ENCODE measurements at places on chromosomes 6 and 20. TPM values are rescaled to one million over a fixed set of nuclear protein-coding genes. Genes with fewer than 3 reads are reported as not detected.

The KCNK17 gene
- total RNA-seq, result 1.3 TPM

The ECT2L gene
- total RNA-seq, result 1.1 TPM

The ZNF165 gene
- 1.1 TPM for total RNA-seq

The HLA-DQB1 gene
- total RNA-seq, result 1.8 TPM

The ENPP5 gene
- total RNA-seq, result 6.2 TPM

The DLL1 gene
- 11.2 TPM for total RNA-seq

The SLC17A1 gene
- not detected for total RNA-seq

The CAP2 gene
- total RNA-seq, result 59.9 TPM

The HLA-DQB2 gene
- total RNA-seq, result 1.3 TPM

The HSD17B8 gene
- total RNA-seq, result 31.4 TPM

DNA sequence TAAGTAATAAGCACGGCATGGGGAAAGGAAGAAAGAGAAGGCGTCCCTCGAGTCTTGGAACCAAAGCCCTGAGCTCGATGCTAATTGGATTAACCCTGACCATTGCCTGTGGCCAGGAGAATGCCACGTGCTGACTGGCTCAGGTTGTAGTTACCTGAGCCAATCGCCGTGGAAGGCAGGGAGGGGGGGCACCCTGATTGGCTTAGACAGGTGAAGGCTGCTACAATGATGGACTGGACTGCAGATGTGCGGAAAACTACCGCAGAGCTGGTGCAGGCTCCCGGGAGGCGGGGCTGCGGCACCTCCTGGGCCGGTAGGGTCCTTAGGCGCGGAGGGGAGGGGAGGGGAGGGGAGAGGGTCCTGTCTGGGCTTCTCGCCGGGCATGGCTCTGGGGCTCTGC is 121.3 kb downstream of the TFAP2C start:
- H3K4me3 ChIP-seq, result no peak overlapping the region
- no peaks in the 10 kb centered on the region for H3K36me3 ChIP-seq
- no peak overlapping the region for H3K27ac ChIP-seq
- DNase-seq, result no peak
- H3K27me3 ChIP-seq, result no peaks in the 10 kb centered on the region

DNA sequence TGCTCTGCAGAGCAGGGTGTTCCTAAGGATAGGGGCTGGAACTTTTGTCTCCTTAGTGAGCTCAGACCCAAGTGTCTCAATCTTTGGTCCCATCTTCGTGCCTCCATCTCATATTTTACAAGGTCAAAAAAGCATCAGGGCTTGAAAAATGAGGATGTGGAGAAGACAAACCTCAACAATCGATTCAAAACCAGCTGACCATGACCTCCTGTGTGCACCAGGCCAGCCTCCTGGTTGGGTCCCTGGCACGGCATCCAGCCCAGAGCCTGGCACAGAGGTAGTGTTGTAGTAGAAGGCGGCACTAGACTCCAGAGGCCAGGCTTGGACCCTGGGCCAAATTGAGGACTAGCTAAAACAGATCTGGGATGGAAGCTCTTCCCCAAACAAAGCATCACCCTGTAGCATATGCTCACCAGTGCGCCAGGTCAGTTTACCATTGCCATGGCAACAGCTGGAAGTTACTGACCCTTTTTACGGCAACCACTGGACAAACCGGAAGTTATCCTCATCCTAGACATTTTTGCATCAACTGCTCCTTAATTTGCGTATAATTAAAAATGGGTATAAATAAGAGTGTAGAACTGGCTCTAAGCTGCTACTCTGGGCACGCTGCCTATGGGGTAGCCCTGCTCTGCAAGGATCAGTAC is 69.3 kb upstream of the BLCAP start:
- DNase-seq, result no peak
- no peak overlapping the region for H3K27ac ChIP-seq
- H3K4me3 ChIP-seq, result no peak overlapping the region
- peaks cover 4% of the 10 kb centered on the region for H3K27me3 ChIP-seq
- H3K4me1 ChIP-seq, result no peaks in the 10 kb centered on the region
- H3K36me3 ChIP-seq, result no peaks in the 10 kb centered on the region

DNA sequence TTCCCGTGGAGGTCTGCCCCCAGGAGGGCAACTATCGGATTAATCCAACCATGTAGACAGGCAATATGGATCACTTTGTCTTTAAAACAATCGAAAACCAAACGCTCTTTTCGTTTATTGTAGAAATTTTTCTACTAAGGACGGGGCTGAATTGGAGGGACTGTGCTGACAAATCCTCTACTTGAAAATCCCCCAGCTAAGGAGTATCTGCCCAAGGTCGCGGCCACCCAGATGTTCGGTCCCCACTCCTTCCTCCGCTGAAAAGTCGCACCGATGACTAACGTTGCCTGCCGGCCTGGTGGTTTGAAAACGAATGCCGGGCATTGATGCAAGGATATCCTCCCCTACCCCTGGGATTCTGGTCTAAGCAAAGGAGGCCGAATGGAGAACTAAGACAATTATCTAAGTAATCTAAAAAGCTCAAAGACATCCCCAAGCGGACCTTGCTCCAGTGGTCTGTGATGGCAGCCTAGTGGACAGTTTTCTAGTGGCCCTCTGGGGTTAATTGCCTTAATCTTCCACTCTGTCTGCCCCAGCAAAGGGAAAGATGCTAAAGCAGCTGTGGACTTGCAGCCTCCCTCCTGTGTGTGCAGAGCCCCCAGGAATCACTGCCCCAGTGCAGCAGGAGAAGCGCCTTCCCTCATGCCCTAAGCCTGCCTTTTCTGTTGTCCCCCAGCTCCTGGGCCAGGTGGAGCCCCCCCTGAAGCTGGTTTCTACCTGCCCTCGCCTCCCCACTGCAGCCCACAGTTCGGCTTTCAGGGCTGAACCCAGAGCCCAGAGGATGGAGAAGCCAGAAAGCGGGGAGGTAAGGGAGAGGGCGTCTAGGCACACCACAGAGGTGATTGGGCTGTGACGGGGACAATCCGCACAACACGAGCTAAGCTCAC is 3.6 kb upstream of the FOXC1 start:
- H3K27me3 ChIP-seq, result peaks cover 10% of the 10 kb centered on the region
- H3K27ac ChIP-seq, result no peak overlapping the region
- no peak for DNase-seq
- peaks cover 24% of the 10 kb centered on the region for H3K4me1 ChIP-seq
- H3K4me3 ChIP-seq, result no peak overlapping the region

DNA sequence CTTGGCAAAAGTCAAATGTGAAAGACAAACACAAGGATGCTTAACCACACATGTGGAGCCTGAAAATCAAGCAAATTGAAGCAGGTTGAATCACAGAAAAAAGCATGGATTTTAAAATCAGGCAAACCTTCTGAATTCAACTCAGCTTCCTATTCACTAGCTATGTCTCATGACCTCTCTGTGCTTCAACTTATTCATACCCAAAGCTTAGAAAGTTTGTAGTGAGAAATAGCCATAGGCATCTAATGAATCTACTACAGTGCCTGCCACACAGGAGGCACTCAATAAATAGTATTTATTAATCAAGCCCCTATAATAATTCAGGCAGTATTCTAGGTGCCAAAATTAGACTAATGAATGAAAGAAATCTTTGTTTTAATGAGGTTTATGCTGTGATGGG is 112.2 kb upstream of the TNFAIP3 start:
- DNase-seq, result no peak
- H3K4me3 ChIP-seq, result no peak overlapping the region
- H3K27me3 ChIP-seq, result no peaks in the 10 kb centered on the region
- no peaks in the 10 kb centered on the region for H3K36me3 ChIP-seq
- no peak overlapping the region for H3K27ac ChIP-seq

- no peaks in the 10 kb centered on the region for H3K27me3 ChIP-seq
- no peaks in the 10 kb centered on the region for H3K36me3 ChIP-seq
- no peak overlapping the region for H3K4me3 ChIP-seq
- no peak overlapping the region for H3K27ac ChIP-seq
Observed at GRCh38 chr20:4544765-4545164, 176.9 kb upstream of the PRND start.

DNA sequence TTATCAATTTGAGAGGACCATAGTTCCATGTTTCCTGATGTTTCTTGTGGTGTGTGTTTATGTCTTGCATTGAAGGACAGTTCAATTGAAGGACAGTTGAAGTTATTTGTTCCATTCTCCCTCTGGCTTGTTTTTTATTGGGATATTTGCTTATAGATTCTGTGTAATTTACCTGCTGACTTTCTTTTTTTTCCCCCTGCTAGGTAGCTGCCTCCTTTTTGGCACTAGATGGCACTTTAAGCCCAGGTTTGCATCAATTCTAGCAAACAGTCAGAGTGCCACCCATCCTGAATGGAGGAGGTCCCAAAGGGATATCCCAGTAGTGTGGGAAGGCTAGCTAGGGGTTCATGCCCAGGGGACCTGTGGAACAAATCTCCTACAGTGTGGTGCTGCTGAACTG is 78.1 kb downstream of the CFAP61 start:
- H3K27ac ChIP-seq, result no peak overlapping the region
- H3K4me3 ChIP-seq, result no peak overlapping the region
- H3K27me3 ChIP-seq, result no peaks in the 10 kb centered on the region
- H3K36me3 ChIP-seq, result no peaks in the 10 kb centered on the region

DNA sequence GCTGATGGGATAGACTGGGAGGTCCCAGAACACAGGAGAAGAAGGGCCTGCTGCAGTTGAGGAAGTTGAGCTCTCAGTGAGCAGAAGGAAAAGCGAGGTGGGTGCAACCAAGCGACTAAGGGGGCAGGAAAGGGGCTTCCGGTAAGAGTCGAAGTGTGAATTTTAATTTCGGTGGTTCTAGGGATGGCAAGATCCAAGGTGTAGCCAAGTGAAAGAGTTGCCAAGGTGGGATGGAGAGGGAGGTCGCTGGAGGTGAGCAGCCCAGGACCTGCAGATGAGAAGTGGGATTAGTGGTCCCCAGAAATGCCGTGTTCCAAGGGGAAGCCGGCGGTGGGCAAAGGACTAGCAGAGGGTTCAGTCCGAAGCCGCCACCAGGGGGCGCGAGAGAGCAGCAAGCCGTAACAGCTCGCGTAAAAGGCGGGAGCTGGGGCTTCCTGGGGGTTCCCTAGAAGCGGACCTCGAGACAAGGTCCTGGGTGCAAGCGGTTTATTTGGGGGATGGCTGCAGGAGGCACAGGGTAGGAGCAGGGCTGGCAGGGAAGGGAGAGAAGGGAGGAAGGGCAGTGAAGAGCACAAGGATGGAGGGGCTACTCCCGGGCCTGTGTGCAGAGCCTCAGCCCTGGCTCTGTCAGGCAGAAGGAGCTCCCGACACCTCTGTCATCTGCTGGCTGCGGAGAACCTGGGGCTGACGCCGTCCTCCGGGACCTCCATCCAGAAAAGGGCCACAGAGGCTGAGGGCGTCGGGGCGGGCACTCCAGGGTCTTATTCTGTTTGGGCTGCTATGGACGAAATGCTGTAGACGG is 103.6 kb downstream of the PAX1 start:
- no peak overlapping the region for H3K27ac ChIP-seq
- H3K36me3 ChIP-seq, result no peaks in the 10 kb centered on the region
- H3K4me1 ChIP-seq, result no peaks in the 10 kb centered on the region
- no peak for DNase-seq
- H3K4me3 ChIP-seq, result no peak overlapping the region
- no peaks in the 10 kb centered on the region for H3K27me3 ChIP-seq

GRCh38 chr6:134911547-134911946 is 38.4 kb downstream of the ALDH8A1 start:
- H3K27me3 ChIP-seq, result no peaks in the 10 kb centered on the region
- DNase-seq, result no peak
- no peak overlapping the region for H3K4me3 ChIP-seq
- no peaks in the 10 kb centered on the region for H3K4me1 ChIP-seq
- H3K27ac ChIP-seq, result no peak overlapping the region
- H3K36me3 ChIP-seq, result no peaks in the 10 kb centered on the region

- H3K27ac ChIP-seq, result no peak overlapping the region
- no peaks in the 10 kb centered on the region for H3K27me3 ChIP-seq
- no peaks in the 10 kb centered on the region for H3K4me1 ChIP-seq
- no peak for DNase-seq
- no peaks in the 10 kb centered on the region for H3K36me3 ChIP-seq
Observed at GRCh38 chr20:20251836-20252235, 116.1 kb upstream of the INSM1 start.

DNA sequence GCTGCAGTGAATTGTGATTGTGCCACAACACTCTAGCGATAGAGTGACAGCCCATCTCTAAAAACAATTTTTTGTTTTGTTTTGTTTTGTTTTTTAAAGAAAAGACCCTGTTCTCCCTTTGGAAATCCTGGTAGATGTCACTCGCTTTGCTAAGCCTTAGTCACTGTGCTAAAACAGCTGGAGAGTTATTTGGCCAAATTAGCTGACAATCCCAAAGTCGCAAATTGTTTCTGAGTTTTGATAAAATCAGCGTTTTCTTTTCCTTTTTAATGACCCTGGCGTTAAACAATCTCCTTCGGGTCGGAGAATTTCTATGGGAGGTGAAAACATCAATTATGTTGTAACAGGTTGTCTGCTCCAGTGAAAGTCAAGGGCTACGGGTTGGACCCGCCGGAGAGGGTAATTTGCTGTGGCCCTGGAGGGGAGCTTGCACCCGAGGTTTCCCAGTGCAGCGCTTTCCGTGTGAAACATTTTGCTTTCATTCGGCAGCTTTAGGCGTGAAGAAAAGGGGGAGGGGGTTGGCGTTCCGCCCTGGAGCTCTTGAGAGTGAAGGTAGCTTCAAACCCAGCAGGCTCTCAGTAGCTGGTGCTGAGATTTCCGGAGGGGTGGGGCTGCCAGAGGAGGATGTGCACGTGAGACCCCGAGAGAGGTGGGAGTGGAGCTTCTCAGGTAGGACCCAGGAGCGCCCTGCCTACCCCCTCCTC is 296.6 kb downstream of the PHACTR1 start:
- no peak for DNase-seq
- H3K36me3 ChIP-seq, result no peaks in the 10 kb centered on the region
- peak overlapping the region; percentile 54 for H3K4me3 ChIP-seq
- H3K4me1 ChIP-seq, result peaks cover 23% of the 10 kb centered on the region
- no peak overlapping the region for H3K27ac ChIP-seq
- H3K27me3 ChIP-seq, result no peaks in the 10 kb centered on the region

DNA sequence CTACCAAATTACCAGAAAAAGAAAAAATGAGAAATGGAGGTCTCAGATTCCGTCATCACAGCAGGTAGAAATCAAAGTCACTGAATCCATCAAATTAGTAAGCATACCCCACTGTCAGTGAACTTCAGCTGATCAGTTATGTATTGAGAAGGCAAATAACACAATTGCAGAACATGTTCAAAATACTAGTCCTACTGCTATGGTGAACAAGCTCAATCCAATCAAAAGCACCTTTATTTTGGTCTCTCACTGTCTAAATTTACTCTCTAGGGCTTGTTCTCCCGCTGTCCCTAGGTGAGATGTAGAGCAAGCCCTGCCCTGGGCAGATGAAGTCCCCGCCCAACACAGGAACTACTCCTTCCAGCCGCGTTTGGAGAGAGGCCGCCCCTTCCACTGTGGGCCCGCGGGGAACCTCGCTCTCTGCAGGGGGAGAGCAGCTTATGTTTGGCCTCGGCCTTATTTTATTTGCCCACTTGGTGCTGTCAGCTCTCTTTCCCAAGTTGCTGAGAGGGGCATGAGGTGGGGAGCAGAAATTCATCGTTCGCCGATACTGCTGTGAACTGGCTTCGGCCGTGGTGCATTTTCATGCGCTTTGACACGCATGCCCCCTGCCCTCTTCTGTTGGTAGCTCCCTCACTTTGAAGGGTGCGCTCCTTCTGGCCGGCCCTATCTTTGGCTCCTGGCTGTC is 14.3 kb upstream of the MAP1LC3A start:
- peaks cover 28% of the 10 kb centered on the region for H3K36me3 ChIP-seq
- H3K27ac ChIP-seq, result no peak overlapping the region
- H3K27me3 ChIP-seq, result no peaks in the 10 kb centered on the region

- H3K27ac ChIP-seq, result no peak overlapping the region
- H3K36me3 ChIP-seq, result no peaks in the 10 kb centered on the region
- H3K4me1 ChIP-seq, result no peaks in the 10 kb centered on the region
- no peak overlapping the region for H3K4me3 ChIP-seq
- no peaks in the 10 kb centered on the region for H3K27me3 ChIP-seq
- DNase-seq, result no peak
Observed at GRCh38 chr6:122778302-122778701, 1.2 kb upstream of the FABP7 start.
